ENCODE measurements at places on chromosomes 5 and 9.

GRCh38 chr5:55226027-55226933, 835 bp downstream of the MCIDAS start:
- DNase-seq: no peak

GRCh38 chr9:136347472-136348256, 15.9 kb downstream of the DNLZ start:
- no peak for DNase-seq

- DNase-seq: peak; percentile 64
Observed at GRCh38 chr5:124599028-124599973, 147.1 kb downstream of the ZNF608 start.

GRCh38 chr5:103490030-103490739, 72.4 kb downstream of the NUDT12 start:
- no peak for DNase-seq

All from skeletal muscle cell (primary cell).